Chondrocyte (in vitro differentiated cells): ENCODE measurements at places on chromosomes 12 and 14. TPM values are rescaled to one million over a fixed set of nuclear protein-coding genes. Genes with fewer than 3 reads are reported as not detected.

The CCDC38 gene
- not detected in 3 replicates for total RNA-seq

DNA sequence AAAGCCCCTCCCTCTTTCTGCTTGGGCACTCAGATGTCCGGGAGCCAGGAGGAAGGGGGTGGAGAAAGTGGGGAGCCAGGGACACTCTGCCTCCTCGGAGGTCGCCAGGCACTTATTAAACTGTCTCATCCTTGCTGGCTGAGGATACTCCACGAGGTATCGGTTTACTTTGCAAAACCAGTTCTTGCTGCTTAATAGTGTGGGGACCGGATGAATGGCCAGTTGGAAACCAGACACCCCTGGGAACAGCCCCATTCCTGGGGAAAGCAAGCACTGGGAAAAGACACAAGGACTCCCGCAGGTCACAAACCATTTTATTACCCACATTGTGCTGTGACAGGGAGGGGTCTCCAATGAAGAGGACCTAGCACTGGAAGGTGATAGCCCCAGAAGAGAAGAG, 34.2 kb downstream of the CCDC88C start:
- H3K27me3 ChIP-seq: peaks cover 3% of the 10 kb centered on the region
- no peak overlapping the region for H3K4me3 ChIP-seq
- no peak for DNase-seq

GRCh38 chr14:54229136-54229535, 167.7 kb upstream of the CDKN3 start:
- no peaks in the 10 kb centered on the region for H3K36me3 ChIP-seq
- no peaks in the 10 kb centered on the region for H3K27me3 ChIP-seq
- no peak overlapping the region for H3K27ac ChIP-seq
- H3K4me3 ChIP-seq: no peak overlapping the region
- no peaks in the 10 kb centered on the region for H3K4me1 ChIP-seq

DNA sequence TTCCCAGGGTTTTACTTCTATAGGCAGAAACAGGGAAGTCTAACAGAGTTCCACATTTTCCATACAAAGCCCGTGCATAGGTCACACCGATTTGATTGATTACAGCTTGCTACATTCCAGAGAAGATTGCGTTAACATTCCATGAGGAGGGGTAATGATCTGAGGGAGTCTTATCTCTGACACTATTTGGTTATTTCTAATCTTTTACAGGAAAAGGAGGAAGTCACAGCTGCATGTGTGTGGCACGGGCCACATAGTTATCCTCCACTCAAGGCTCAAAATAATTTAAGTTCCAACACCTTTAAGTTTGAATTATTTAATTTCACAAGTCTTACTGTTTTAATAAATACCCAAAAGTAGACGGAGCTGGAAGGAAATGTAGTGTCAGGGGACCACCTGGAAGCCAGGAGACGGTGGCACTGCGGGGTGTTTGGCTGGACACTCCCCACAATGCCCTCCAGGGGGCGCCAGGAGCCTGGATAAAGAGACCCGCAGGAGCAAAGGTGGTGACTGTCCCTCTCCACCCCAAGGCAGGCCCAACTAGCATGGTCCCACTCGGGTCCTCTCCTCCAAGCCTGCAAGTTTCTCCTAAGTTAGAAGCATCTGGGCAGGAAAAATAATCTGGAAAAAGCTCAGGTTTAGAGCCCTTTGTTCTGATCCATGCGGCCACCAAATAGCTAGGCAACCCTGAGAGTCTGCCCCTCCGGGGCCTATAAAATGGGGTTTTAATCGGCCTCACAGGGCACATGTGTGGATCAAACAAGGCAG, 20.2 kb downstream of the KRT8 start:
- no peak overlapping the region for H3K4me3 ChIP-seq
- DNase-seq: no peak
- no peaks in the 10 kb centered on the region for H3K36me3 ChIP-seq
